Activated B cell treated with CpG ODN at 0.5 μM for 24 hours (primary cell): ENCODE measurements at places on chromosomes 2 and 18. TPM values are rescaled to one million over a fixed set of nuclear protein-coding genes. Genes with fewer than 3 reads are reported as not detected.

Gene PLGLB2
- 2.5 and 2.8 TPM in 2 replicates for total RNA-seq

Gene NEUROD1
- total RNA-seq, result not detected in 2 replicates

Gene MBD5
- 48.5 and 55.7 TPM in 2 replicates for total RNA-seq

Gene SLC8A1
- 0.04 TPM in 1 of 2 replicates, not detected in the other for total RNA-seq

Gene G6PC2
- not detected in 2 replicates for total RNA-seq

Gene HDLBP
- total RNA-seq, result 158 and 168 TPM in 2 replicates

- no peak for DNase-seq
Observed at GRCh38 chr2:170258382-170258781, 80.4 kb downstream of the MYO3B start.

DNA sequence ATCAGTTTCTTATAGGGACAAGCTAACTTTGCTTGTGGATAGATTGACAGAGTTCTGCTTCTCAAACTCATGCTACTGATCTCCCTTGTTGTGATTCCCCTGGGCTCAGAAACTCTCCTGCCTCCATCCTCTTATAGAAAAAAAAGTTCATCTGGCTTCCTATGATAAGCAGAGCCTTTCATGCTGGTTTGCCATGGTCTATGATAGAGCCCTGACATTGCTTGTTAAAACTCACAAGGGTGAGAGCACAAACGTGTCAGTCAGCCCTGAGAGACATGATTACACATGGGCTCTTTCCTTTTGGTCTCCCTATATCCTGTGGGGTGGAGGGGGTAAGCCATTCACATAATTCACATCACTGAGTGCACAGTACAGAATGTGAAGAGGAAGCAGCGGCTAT lies 121.8 kb downstream of the TDRD15 start:
- no peak for DNase-seq

- DNase-seq, result no peak
Observed at GRCh38 chr2:71120195-71120594, 9.8 kb downstream of the MCEE start.

DNA sequence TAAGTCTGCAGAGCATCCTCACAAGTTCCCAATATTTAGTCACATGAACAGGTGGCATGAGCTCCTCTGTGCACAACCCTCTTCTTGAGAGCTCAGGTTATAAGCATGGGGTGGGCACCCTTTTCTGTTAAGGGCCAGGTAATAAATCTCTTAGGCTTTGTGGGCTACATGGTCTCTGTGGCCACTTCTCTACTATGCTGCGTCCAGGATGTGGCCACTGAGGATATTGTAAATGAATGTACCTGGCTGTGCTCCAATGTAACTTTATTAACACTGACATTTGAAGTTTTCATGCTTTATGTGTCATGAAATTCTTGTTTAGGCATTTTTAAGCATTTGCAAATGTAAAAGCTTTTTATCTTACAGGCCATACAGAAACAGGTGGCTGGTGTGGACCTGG lies 116.8 kb upstream of the ST6GAL2 start:
- no peak for DNase-seq

DNA sequence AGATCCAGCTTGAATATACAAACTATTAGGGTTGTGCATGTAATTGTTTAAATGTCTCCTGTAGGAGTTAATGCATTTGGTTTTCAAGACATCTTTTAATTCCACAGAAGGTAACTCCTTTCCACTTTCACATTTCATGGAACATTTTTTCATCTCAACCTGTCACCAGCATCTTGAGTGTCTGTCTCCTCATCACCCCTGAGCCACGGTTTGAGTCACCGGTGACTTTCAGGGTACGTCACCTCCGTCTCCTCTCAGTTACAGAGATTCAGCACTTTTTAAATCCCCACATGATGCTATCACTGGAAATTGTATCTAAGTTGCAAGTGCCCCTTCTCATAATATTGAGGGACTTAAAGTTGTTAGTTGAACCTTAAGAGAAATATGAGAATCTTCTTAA lies 25.3 kb downstream of the GPR55 start:
- DNase-seq, result no peak

DNA sequence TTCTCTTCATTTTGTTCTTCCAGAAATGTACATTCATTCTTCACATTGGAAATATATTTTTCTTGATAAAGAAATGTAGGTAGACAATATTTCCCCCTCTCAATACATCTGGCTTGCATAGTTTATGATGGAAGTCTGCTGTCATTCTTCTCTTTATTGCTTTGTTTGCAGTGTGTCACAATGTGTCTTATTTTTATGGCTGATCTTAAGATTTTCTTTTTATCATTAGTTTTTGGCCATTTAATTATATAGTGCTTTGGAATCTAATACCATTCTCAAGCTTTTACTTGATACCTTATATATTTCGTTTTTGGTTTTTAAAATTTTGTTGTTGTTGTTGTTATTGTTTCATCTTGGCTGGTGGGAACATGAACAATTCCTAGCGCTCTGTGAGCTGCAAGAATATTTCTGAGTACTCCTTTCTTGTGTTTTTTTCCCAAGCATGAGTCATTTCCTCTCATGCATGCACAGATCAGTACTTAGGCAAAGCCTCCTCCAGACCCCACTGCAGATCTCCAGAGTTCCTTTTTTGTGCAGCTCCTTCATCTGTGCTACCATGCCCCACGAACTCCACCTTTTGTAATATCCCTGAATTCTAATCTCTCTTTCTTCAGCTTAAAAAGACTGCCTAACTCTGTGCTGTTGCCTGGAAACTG lies 13.7 kb upstream of the MMADHC start:
- DNase-seq, result no peak

DNA sequence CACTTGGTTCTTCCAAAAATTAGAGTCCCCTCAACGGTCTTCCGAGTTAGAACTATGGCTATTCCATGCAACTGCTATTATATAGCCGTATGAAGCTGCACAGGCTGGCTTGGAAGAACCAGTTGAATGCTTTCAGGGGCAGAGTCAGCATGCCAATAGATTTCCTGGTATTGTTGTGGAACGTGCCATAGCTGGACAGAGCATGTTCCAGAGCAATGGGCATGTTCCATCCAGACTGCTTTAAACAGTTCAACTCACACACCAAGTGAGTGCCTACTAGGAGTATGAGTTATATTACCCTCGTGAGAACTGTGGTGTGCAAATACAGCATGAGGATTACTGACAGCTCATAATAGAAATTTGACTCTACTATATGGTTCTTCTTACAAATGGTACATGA lies 682.0 kb downstream of the SATB2 start:
- no peak for DNase-seq

DNA sequence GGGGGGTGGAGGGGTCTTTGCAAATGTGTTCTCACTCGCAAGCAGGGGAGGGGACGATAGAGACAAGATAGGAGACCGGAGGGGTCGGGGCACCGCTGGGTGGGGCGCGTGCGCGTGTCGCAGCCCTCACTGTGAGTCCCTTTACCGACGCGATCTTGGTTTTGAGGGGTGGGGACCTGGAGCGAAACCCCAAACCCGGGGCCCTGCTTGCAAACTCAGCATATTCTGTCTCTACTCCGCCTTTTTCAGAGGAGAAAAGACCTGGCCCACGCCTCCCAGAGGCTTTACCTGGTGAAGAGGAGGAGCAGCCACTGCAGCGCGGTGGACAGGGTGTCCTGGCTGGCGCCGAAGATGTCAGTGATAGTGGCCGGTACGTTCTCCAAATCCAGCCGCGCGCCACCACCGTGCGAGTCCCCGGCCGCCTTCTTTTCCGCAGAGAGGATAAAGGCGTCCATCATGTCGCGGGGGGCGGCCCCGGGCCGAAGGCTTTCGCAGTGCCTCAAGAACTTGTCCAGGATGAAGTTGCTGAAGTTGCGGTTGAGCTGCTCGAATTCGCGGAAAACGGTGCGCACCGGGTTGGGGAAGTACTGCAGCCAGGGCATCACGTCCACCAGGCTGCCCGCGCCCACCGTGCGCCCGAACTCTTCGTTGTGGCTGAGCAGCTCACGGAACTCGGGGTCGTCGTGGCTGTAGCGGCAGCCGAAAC lies 1.7 kb downstream of the CYP1B1 start:
- no peak for DNase-seq

- no peak for DNase-seq
Observed at GRCh38 chr2:144331674-144332355, 188.1 kb downstream of the ZEB2 start.

- no peak for DNase-seq
Observed at GRCh38 chr2:202278944-202279343, 13.4 kb downstream of the NOP58 start.

GRCh38 chr2:191666732-191667131 lies 11.2 kb upstream of the NABP1 start:
- DNase-seq, result no peak

DNA sequence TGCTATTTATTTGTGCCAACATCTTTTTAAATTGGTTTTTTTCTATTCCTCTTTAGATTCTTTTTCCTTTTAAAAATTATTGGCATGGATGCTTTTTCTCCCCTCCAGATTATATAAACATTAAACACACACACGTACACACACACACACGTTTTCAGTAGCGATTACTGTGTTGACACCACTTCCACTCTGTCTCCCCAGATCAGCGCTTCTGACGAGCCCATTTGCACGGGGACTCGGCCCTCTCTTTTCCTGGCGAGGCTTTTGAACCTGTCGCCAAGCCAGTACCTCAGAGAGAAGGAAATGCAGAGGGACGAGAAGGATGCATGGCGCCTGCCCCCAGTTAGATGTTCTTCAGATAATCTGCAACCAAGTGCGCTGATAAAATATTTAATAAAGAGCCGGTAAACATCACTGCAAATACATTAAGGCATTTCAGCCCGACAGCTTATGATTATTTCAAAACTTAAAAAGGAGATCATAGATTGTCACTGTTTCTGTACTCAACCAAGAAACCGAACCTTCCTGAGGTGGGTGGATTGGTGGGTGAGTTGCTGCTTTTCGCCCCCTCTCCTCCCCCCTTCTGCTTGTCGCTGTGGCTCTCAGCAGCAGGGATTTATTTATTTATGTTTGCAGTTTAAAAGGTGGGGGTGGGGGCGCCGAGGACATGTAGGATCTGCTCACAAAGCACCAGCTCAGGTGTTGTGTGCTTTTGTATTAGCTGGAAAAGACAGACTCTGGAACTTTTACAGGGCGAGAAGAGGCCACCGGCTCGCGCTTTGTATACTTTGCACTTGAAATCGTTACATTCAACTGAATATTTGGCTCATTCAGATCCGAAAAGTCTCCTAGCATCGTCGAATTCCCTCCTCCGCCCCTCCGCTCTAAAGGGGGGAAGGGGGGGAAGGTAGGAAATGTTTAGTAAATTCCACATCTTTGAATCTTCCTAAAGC lies 787 bp upstream of the TBR1 start:
- no peak for DNase-seq
